ENCODE measurements at places on chromosomes 12 and 14.

GRCh38 chr12:10369557-10370415, 20.1 kb downstream of the KLRK1 start:
- no peak for DNase-seq

GRCh38 chr12:56128670-56129205, 671 bp downstream of the ESYT1 start:
- peak; percentile 31 for DNase-seq

DNA sequence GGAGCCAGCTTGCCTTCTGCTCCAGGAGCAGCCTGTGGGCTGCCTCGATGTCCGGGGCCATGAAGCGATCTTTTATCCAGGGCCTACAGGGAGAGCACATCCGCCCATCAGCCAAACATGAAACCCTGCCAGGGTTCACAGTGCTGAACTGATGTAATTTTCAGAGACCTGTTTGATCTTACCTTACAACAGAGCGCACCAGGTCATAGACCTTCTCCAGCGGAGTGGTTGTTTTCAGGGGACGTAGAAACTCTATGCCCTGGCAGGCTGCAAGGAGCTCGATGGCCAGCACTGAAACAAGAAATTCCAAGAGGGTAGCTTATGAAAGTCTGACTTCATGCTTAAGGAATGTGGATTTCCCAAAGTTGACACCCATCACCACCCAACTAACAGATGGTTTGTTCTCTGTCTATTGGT, 19.7 kb downstream of the HAL start:
- DNase-seq, result peak; percentile 19

DNA sequence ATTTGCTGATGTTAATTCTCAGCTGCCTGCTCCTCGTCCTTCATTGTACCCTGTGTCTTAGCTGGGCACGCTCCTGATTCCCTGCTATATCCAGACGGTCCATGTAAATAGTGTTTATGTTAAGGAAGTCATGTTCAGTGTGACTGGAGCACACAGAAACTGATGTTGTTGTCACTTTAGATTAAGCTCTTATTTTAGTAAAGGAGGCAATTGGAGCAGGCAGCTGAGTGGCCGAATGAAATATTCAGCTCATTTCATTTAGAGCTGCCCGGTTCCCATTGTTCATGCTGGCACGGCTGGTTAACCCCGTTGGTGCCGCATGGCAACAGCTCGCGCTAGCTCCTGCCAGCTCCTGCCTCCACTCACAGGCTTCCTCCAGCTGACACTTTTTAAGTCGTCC, 446.8 kb upstream of the SOX5 start:
- DNase-seq, result no peak

DNA sequence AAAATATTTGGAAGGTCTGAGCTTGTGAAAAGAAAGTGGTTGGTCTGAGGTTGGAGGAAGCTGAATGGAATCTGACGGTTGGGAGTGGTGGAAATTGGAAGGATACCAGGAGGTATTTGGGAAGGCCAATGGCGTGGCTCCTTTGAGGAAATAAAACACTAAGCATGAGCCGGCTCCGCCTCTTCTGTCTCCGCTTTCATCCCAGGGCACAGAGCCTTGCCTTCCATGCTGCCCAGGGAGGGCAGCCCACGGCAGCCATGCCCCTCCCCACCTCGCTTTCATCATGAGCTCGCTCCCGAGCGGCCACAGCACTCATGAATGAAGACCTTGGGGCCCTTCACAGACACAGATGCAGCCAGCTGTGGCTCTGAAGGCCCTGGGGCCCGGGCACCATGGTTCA, 36.2 kb downstream of the HSP90AA1 start:
- peak; percentile 64 for DNase-seq

- no peak for DNase-seq
Observed at GRCh38 chr12:130137040-130138018, 24.9 kb upstream of the FZD10 start.

DNA sequence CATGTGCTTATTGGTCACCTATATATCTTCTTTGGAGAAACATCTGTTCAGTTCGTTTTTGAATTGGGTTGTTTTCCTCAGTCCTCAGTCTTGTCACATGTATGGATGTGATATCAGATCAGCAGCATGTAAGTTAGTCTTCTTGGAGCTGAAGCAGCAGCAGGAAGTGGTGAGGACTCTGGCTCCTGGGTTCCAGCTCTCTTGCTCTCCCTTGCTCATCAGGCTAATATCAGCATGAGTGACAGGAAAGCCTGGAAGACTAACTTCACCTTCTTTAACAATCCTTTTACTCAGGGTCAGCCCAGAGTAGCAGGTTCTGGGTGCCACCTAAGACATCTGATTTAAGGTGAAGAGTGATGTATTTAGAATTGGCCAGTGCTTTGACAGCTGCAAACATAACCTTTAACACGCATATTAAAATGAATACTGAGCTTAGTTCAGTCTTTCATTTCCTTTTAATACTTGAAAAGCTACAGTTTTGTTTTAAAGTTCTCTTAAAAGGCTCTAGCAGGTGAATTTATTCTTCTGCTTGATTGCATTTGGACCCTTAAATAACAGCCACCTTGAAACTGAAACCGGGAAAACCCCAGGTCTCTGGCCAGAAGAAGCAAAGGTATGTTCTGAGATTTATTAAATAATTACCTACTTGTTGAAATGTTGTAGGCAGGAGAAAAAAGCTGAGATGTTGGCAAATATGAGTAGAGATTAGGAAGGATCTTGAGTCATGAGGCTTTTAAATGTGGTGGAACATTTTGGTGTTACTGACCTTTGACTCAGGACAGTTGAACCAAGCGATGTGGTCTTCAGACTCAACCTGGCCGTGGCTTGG, 54.3 kb downstream of the DRAM1 start:
- DNase-seq, result no peak

- no peak for DNase-seq
Observed at GRCh38 chr12:1594006-1594260, 448 bp downstream of the FBXL14 start.

DNA sequence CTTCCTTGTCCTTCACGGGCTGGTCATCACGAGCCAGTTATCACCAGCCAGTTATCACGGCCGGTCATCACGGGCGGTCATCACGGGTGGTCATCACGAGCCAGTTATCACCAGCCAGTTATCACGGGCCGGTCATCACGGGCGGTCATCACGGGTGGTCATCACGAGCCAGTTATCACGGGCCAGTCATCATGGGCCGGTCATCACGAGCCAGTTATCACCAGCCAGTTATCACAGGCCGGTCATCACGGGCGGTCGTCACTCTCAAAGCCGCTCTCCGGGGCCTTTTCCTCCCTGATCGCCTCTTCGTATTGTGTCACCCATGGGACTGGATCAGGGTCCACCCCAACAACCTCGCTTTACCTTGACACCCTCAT, 13.9 kb upstream of the FBRSL1 start:
- DNase-seq, result no peak

DNA sequence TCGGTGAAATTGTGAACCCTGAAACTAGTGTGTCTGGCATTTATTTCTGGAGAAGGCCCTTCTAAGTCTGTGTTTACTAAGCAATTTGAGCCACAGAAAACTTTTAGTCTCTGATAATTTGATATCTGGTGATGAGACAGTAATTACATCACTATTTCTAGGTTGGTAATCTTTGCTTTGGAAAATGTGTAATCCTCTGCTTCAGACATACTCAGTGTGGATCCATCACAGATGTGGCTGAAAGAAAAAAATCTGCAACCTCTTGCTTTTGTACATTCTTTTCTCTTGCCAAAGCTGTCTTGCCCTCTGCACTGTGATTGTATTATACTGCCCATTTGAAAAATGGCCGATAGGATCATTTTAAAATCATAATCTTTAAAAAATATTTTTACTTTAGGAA, 78.1 kb downstream of the PELI2 start:
- DNase-seq, result peak; percentile 62

Measured in fibroblast of the aortic adventitia (primary cell).